Right cardiac atrium (tissue), 5 donors: ENCODE measurements at places on chromosomes 7 and 10. TPM values are rescaled to one million over a fixed set of nuclear protein-coding genes. Genes with fewer than 3 reads are reported as not detected.

The TMEM273 gene
- 36.9 TPM for total RNA-seq

The PHKG1 gene
- 35.5 TPM for total RNA-seq

DNA sequence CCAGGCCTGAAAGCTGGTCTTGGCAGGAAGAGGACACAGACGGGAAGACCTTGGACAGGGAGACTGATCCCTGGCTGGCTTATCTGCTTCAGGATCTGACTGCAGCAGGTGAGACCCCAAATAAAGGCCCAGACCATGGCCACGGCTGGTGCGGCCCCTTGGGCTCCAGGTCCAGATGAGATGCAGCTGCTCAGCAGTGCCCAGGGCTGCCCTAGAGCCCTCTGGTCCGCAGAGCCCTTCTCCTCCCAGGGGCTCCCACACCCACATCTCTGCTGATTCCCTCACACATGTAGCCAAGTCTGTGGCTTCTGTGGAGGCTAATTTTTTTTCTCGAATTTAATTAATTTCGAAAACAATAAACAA, 46.3 kb downstream of the VIPR2 start:
- DNase-seq: no peak

DNA sequence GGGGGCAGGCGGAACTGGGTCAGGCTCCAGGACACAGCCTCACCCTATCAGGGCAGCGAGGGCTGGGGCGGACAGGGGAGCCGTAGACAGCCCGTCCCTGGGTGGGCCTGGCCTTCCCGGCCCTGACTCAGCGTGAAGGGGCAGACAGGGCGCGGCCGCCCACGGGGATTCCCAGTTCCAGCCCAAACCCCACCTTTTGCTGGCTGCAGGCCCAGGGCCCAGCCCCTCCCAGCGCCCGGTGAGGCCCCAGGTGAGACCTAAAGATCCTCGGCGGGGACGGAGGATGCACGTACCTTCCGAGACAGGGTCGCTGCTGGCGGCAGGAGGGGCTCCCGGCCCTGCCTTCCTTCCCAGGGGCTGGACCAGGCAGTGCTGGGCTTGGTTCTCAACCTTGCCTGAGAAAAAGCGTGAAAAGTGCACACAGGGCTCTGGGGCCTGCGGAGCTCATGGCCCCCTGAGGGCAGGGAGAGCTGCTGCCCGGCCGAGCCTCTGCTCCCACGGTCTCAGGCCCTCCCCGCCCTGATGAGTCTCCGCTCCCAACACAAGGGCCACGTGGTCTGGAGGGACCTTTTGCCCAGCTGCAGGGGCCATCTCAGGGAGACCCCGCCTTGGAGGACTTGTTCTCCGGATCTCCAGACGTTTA, 43.9 kb upstream of the DNAJB6 start:
- DNase-seq: peak; percentile 44

GRCh38 chr10:1846032-1846431, 108.7 kb upstream of the ADARB2 start:
- no peak for DNase-seq

The CPA1 gene
- total RNA-seq: 1.0 TPM

The EEPD1 gene
- total RNA-seq: 3.0 TPM

The CH25H gene
- total RNA-seq: 0.40 TPM

GRCh38 chr10:1393481-1393880, 337.3 kb downstream of the WDR37 start:
- no peak for DNase-seq

DNA sequence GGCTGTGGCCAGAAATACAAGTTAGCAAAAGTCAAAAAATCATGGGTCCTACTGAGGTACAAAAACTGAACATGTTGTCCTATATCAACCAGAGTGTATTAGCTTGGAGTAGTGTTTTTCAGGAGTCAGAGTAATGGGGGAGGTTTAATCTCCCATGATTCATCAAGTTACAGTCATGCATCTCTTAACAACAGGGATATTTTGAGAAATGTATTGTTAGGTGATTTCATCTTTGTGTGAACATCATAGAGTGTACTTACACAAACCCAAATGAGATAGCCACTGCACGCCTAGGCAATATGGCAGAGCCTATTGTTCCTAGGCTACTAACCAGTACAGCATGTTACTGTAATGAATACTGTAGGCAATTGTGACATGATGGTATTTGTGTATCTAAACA, 14.9 kb upstream of the TES start:
- DNase-seq: no peak

DNA sequence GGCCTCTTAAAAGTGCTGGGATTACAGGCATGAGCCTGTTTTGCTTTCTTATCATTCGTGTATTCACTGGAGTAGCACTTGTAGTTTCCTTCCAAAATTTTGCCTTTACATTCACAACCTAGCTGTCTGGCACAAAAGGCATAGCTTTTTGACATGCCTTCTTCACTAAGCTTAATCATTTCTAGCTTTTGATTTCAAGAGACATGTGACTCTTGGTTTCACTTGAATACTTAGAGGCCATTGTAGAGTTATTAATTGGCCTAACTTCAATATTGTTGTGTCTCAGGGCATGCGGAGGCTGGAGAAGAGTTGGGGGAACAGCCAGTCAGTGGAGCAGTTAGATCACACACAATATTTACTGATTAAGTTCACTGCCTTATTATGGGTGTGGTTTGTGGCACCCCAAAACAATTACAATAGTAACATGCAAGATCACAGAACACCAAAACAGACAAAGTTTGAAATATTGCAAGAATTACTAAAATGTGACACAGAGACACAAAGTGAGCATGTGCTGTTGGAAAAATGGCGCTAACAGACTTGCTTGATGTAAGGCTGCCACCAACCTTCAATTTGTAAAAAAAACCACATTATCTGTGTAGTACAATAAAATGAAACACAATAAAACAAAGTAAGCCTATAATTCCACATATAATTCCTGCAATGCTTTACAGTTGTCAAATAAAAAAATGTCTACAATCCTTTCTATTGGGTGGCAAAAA, 43.1 kb downstream of the BRAF start:
- no peak for DNase-seq

The HOXA1 gene
- total RNA-seq: 0.15 TPM
